Esophagus muscularis mucosa (tissue), 4 donors: ENCODE measurements at places on chromosomes 5 and 9. TPM values are rescaled to one million over a fixed set of nuclear protein-coding genes. Genes with fewer than 3 reads are reported as not detected.

Gene SLC2A6
- 2.9 TPM for total RNA-seq

Gene SVEP1
- total RNA-seq, result 71.6 TPM

Gene PIP5K1B
- total RNA-seq, result 1.0 TPM

Gene ATOX1
- total RNA-seq, result 121 TPM

- no peaks in the 10 kb centered on the region for H3K36me3 ChIP-seq
- no peak overlapping the region for H3K4me3 ChIP-seq
- H3K27me3 ChIP-seq, result no peaks in the 10 kb centered on the region
- H3K27ac ChIP-seq, result no peak overlapping the region
- DNase-seq, result no peak
- H3K4me1 ChIP-seq, result no peaks in the 10 kb centered on the region
Observed at GRCh38 chr9:12748016-12748415, 26.8 kb upstream of the LURAP1L start.

DNA sequence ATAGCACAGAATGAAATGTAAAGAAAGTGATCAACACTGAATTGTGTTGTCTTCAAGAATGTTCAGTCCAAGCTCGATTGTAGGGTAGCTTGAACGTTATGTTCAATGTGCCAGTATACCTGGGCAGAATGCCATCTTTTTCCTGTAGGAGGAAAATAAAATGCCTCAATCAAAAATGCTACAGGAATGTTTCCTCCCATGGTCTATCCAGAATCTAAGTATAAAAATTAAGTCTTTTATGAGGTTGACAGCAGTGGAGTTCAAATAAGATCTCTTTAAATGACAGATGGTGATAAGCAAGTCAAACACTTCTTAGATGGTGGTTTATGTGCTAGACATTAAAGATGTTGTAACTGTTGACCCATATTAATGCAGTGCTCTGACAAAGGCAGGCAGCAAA, 488.6 kb downstream of the CSNK1G3 start:
- H3K27ac ChIP-seq, result no peak overlapping the region
- H3K27me3 ChIP-seq, result no peaks in the 10 kb centered on the region
- H3K4me1 ChIP-seq, result peaks cover 11% of the 10 kb centered on the region
- no peak overlapping the region for H3K4me3 ChIP-seq
- no peaks in the 10 kb centered on the region for H3K36me3 ChIP-seq
- DNase-seq, result no peak

- H3K27me3 ChIP-seq, result no peaks in the 10 kb centered on the region
- peaks cover 18% of the 10 kb centered on the region for H3K4me1 ChIP-seq
- no peaks in the 10 kb centered on the region for H3K36me3 ChIP-seq
- DNase-seq, result no peak
Observed at GRCh38 chr9:124372038-124372437, 43.2 kb downstream of the PSMB7 start.
